Natural killer cell (primary cell): ENCODE measurements at places on chromosomes 7 and 10. TPM values are rescaled to one million over a fixed set of nuclear protein-coding genes. Genes with fewer than 3 reads are reported as not detected.

Gene XRCC2
- 1.3 TPM for total RNA-seq

DNA sequence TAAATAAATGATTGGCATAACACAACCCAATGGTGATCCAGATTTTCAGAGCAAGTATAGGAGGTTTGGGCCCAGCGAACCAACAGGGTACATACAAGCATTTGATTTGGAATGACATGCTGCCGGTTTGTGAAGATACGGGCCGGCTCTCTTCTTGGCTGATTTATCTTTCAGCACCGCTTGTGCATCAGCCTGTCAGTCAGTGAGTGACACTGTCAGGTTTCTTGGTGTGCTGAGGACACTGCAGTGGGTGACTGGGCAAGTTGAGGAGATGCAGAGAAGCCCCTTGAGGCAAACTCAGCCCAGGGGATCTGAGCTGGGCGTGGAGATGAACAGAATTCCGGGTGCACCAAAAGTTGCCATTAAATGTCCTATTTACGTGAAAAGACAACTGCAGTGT, 194.5 kb downstream of the SNX10 start:
- DNase-seq, result no peak

Gene CDHR3
- 12.4 TPM for total RNA-seq

- DNase-seq, result no peak
Observed at GRCh38 chr10:123518765-123519164, 147.4 kb upstream of the GPR26 start.

- no peak for DNase-seq
Observed at GRCh38 chr7:139886899-139887298, 57.8 kb downstream of the TBXAS1 start.

DNA sequence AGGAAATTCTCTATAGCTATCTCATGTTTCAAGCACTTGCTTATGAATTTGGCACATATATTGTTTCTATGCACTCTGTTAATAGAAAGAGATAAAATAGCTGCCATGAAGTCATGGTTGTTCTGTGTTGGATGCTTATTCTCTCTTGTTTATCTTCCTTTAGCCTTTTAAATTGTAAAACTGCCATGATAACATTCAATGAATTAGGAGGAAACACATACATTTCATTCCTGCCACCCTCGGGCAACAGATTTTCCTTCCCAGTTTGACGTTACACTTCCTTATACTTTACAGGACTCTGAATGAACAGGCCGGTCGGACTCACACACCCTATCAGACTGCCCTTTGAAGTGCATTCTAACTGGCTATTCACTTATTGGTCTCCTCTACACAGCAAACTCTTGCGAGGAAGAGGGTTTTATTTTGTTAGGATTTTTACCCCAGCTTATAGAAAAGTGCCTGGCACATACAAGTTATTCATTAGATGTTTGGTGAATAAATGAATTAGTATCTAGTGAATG, 65.7 kb upstream of the FERD3L start:
- DNase-seq, result no peak

Gene REPIN1
- total RNA-seq, result 76.5 TPM

Gene UCMA
- not detected for total RNA-seq

DNA sequence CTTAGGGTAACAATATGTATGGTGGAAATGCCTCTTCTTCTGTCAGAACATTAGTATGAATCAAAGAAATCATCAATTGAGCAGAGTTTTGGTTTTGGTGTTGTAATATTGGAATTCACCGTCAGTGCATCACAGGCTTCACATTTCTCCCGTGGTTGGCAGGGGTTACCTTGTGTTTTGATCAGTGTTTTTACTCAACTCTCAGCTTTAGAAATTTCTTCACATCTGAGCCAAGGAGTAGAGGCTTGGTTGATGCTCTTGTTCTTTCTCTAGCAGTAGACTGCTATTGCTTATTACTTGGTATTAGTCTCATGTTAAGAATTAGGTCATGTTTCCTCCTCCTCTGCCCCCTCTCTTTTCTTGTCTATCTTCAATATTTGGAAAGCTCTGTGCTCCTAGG, 188.8 kb upstream of the SMIM30 start:
- no peak for DNase-seq

DNA sequence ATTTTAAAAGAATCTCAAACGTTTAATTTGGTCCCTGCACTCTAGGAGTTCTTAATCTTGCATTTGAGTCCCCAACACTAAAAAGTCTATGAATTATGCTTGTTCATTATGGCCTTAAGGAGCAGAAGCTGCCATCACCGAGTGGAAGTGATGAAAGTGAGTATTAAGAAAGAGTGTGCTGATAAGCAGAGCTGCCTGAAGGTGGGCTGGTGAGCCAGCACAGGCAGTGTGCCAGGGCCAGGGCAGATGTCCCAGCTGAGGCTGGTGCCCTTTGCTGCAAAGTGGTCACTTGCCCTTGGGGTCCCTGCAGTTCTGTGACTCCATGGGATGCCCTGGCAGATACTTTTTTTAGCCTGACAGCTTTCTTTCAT, 72.9 kb upstream of the LOXL4 start:
- no peak for DNase-seq

GRCh38 chr7:128812514-128813168, 17.6 kb upstream of the FLNC start:
- DNase-seq, result no peak

- DNase-seq, result no peak
Observed at GRCh38 chr7:22793593-22794462, 28.8 kb downstream of the TOMM7 start.

- no peak for DNase-seq
Observed at GRCh38 chr7:124106575-124106974, 73.7 kb upstream of the TMEM229A start.

DNA sequence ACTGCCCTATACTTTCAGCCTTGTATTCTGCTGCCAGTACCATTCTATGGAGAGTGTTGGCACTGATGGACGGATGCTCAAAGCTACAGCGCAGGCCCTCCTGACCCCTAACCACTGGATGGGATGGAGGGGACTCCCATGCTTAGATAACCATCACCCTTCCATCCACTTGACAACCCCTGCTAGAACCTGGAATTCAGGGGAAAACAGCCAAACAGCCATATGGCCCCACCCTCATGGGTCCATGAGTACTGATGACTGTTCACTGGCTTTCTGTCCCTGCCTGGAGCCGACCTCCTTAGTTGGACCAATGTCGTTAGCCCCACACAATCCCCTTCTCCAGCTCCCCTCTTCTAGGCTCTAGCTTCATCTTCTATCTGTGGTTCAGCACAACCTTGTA, 16.2 kb downstream of the DUSP5 start:
- no peak for DNase-seq

DNA sequence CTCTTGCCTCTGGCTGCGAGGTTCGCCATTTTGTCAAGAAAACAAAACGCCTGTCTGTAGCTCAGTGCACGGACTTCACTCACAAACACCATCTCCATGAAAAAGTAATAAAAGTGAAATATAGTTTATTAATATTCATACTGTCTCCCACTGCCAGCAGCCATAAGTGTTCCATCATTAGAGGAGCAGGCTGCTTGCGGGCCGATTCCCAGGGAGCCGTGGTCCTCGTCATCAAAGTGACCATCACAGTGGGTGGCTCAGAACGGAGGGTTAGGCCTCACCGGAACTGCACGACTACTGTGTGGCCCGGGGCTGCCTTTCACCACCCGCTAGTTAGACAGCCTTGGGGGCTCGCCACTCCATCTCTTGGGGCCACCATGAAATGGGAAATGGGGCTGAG, 82.7 kb downstream of the HIPK2 start:
- DNase-seq, result no peak

Gene NODAL
- not detected for total RNA-seq

- no peak for DNase-seq
Observed at GRCh38 chr10:105974803-105975456, 1189.6 kb downstream of the SORCS1 start.

GRCh38 chr7:45662540-45663166, 88.5 kb downstream of the ADCY1 start:
- no peak for DNase-seq

DNA sequence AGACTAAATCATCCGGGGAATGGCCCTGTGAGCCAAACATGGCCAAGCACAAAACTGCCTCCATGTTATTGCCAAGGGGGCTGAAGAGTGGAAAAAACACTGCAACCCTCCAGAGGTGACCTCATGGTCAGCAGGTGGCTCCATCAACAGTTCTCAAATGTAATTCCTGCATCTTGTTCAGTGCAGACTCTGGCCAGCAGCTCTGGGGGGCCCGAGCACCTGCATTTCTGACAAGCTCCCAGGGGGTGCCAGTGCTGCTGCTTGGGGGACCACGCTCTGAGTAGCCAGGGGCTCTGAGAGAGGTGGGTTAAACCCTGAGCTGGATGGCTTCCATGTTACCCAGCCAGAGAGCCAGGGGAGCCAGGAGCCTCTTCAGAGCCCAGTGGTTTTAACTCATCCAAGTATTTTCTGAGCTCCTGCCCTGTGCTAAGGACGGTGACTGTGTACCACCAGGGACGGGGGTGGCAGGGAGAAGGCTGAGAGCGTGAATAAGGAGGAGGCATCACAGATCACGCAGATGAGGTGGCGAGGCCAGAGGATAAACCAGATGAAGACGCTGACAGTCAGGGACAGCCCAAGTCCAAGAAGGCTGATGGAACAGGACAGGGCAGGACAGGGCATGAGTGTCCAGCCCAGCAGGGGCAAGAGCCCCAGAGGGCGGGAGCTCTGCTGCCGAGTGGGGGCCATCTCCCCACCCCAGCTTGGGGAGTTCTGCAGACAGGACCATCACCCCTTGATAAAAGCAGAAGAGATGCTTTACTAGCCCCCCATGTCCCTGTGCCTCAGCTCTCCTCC, 52.9 kb downstream of the CLEC2L start:
- no peak for DNase-seq

DNA sequence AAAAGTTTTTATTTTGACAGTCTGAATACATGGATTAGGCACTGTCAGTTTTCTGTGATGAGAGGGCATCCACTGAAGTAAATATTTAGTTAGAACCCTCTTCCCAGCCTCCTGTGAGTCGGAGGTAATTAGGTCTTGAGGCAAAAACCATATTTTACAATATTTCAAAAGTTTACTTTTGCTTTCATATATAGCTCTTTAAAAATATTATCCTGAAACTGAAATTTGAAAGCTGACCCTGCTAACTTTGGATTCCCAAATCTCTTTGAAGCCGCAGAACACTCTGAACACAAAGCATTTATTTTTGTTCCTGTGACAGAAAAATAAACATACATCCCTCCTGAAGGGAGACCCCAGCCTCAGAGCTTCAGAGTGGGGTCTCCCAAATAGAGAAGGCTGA, 317.4 kb downstream of the KIF20B start:
- DNase-seq, result no peak

Gene TMEM176B
- total RNA-seq, result not detected

Gene PRLHR
- not detected for total RNA-seq

- no peak for DNase-seq
Observed at GRCh38 chr7:132683896-132684690, 107.8 kb upstream of the PLXNA4 start.

GRCh38 chr10:101091546-101092290, 29.9 kb downstream of the KAZALD1 start:
- no peak for DNase-seq

Gene SHTN1
- total RNA-seq, result 0.88 TPM

GRCh38 chr10:129520440-129521080, 53.5 kb downstream of the MGMT start:
- DNase-seq, result no peak

DNA sequence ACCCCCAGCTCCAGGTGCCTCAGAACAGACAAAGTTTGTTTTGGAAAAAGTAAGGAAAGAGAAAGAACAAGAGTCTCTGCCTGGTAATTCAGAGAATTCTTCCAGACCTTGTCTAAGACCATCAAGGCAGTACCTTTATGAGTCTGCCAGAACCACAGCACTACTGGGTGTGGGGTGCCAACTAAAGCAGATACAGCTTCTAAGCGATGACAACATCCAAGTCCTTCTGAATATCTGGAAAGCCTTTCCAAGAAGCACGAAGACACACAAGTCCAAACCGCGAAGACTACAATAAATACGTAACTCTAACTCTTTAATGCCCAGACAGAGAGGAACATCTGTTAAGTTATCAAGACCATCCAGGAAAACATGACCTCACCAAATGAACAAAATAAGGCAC, 94.3 kb downstream of the SIRT1 start:
- no peak for DNase-seq

DNA sequence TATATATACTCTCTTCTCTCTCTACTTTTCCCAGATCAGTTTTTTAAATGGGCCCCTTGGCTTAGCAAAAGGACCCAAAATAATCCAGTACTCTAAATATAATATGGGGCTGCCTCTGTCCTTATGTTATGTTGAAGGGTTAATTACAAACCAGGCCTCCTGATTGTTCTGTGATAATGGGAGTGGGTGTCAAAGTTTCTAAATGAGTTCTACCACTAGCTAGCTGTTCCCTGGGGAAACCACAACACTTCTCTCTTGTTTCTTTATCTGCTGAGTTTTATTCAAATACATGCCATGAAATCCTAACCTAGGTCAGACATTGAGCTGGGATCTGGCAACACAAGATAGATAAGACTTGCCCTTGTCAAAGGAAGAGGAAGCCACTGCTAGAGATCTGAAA, 3.8 kb downstream of the HTR5A start:
- no peak for DNase-seq

- no peak for DNase-seq
Observed at GRCh38 chr10:77417806-77418640, 219.6 kb downstream of the KCNMA1 start.

DNA sequence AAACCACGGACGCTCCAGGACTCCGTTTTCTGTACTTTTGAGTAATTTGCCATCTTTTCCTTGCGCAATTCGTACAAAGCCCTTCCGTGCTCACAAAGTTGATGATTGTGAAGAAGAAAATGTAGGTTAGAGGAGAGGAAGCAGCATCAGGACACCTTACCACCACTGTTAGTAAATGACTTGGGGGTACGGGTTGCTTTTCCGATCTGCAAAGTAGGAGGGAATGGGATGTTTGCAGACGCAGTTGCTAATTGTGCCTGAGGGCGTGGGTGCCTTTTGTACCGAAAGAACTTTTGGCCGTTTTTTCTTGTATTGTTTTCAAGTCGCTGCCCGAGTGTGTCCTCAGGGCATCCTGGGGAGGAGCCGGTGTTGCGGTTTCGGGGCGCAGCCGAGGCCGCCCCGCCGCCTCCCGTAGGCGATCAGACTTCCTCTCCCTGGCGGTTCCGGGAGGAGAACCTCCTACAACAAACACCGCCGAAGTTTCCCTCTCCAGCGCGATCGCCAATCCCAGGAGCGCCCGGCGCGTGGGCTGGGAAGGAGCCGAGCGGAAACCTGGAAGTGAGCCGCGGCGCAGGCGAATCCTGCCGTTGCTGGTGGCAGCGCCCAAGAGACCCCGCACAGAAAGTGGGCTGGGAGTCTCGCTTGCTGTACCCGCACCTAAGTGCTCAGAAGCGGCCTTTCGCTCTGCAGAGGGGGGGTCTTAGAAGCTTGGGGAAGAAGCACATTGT, 1.0 kb downstream of the PRR15 start:
- DNase-seq, result no peak

- peak; percentile 36 for DNase-seq
Observed at GRCh38 chr10:79149662-79150443, 81.1 kb downstream of the ZMIZ1 start.
